ENCODE measurements at places on chromosomes 2 and 18.

GRCh38 chr18:79065802-79066201 is 3.4 kb upstream of the ATP9B start:
- no peak for DNase-seq

DNA sequence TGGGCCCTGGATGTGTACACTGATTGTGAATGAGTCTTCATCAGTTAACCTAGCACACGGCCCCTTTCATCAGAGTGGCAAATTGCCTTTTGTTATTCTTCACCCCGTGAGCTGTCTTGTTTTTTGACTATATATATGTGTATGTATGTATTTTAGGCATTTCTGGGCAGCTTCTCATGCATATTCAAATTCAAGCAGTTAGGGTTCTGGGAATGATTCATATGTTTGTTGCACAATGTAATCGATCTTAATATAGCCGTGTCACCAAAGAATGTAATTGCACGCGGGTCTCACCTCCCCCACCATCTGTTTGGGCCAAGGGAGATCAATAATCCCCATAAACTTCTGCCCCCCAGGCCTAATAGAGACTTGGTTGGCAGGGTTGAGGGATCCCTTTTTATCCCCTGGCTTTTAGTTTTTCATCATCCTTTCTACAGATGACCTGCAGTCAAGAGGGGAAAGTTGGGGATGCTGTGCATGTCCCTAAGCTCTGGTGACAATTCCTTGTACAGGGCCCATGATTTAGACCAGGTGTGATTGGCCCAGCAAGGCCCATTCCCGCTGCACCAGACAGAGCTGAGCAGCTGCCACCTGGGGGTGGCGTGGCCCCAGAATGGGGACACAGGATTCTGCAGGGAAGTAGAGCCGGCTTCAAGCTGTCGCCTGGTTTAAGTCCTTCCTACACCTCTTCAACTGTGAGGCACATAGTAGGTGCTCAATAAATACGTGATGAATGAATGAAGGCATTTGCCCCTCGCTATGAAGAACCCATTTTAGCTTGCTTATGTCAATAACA is 19.2 kb downstream of the KCNF1 start:
- DNase-seq, result no peak

- DNase-seq, result no peak
These were observed 83.6 kb upstream of the LCLAT1 start for GRCh38 chr2:30363406-30363805.

DNA sequence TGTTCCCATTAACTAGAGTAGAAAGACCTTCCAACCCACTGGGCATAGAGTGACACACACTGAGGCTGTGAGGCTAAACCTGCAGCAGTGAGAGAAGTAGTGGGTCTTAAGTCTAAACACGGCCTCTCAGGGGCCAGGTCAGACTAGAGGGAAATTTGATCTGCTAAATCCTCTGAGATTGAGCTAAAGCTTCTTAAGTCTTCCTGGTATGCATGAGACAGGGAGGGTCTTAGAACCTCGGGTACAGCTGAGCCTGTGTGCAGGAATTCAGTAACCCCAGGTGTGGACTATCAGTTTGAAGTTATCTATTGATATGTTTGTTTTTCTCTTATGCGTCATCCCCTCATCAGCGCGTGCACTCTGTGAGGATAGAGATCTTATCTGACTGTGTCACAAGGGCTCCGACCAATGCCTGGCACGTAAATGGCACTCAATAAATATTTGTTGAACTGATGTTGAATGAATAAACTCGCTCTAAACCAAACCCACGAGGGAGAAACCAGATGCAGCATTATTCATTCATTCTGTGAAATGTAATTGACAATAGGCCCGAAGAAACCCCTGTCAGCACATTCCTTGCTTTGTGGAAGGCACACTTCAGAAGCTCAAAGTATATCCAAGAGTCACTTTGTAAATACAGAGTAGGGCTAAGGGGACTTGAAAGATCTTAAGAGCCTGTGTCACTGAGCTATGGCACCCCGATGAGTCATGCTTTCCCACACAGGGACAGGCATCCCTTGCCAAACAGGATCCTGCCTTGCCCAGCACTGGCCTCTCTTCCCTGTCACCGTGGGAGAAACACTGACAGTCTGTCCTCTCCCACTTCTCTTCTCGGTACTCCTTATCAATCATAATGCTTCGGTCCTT is 21.7 kb upstream of the RAB10 start:
- DNase-seq, result no peak

- DNase-seq, result no peak
These were observed 25.6 kb upstream of the RPE start for GRCh38 chr2:209976698-209977385.
